ENCODE measurements at places on chromosomes 6 and 20.
A peak's percentile ranks its signal among the peaks of the same experiment; 100 is the strongest.

DNA sequence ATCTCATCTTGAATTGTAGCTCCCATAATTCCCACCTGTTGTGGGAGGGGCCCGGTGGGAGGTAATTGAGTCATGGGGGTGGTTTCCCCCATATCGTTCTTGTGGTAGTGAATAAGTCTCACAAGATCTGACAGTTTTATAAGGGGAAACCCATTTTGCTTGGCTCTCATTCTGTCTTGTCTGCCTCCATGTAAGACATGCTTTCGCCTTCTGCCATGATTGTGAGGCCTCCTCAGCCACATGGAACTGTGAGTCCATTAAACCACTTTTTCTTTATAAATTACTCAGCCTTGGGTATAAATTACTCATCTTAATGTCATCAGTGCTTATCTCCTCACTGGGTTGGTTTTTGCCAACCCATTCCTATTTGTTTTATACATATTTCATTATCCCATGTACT is 142.0 kb upstream of the GMDS start:
- no peak for DNase-seq

DNA sequence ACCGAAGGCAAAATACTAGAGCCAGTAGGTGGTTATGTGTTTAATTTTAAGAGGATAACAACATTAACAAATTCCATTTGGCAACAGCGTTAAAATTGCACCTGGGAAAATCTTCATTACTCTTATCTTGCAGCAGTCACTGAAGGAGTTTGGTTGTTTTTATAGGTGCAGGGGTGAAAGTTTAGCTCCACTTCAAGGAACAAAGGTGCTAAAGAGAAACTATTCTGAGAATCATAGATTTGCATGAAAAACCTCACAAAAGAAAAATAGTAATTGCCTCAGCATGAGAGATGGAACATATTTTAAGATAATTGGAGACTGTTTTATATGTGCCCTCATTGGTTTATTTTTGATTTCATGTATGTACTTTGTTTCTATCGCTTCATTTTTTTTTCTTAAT is 444.4 kb downstream of the UTRN start:
- DNase-seq = no peak

DNA sequence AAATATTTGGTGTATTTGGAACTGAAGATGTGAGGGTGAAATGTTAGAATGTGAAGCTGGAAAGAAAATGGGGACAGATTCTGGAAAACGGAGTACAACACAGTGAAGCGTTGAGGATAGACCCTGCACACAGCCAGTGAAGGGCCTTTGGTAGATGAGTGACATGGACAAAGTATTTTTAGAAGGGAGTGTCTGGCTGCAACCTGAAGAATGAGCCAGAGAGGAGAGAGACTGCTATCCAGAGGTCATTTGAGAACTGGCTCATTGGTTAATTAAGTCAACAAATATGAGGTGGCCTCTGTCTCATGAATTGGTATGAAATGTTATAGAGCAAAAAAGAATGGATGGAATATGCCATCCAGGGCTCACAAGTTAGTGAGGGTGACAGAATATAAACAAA is 310.5 kb downstream of the PACRG start:
- no peak for DNase-seq

GRCh38 chr20:43755390-43755789 is 28.6 kb upstream of the GTSF1L start:
- DNase-seq = peak; percentile 67

DNA sequence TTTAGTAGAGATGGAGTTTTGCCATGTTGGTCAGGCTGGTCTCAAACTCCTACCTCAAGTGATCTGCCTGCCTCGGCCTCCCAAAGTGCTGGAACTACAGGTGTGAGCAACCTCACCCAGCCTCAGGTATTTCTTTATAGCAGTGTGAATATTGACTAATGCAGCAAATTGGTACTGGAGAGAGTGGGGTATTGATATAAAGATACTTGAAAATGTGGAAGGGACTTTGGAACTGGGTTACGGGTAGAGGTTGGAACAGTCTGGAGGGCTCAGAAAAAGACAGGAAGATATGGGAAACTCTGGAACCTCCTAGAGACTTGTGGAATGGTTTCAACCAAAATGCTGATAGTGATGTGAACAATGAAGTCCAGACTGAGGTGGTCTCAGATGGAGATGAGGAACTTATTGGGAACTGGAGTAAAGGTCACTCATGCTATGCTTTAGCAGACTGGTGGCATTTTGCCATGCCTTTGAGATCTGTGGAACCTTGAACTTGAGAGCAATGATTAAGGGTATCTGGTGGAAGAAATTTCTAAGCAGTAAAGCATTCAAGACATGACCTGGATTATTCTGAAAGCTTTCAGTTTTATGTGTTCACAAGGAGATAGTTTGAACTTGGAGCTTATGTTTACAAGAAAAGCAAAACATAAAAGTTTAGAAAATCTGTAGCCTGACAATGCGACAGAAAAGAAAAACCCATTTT is 127.2 kb downstream of the DTNBP1 start:
- DNase-seq = no peak

DNA sequence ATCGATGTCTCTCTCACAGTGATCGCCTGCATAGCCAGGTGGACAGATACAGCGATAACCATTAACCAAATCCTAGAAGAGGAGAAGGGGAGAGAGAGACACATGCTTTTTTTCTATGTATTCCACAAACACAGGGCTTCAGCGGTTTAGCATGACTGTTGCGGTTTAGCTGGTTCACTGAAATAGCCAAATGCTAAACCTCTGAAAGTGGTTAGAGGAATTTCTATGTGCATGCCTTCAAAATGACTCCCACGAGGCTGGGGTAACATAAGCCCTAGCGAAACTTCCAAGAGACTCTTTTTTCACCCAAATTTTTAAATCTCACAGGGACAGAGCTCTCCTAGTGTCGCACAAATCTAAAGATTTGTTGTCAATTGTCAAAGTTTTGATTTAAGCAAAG is 25.1 kb downstream of the JAG1 start:
- peak; percentile 95 for DNase-seq

DNA sequence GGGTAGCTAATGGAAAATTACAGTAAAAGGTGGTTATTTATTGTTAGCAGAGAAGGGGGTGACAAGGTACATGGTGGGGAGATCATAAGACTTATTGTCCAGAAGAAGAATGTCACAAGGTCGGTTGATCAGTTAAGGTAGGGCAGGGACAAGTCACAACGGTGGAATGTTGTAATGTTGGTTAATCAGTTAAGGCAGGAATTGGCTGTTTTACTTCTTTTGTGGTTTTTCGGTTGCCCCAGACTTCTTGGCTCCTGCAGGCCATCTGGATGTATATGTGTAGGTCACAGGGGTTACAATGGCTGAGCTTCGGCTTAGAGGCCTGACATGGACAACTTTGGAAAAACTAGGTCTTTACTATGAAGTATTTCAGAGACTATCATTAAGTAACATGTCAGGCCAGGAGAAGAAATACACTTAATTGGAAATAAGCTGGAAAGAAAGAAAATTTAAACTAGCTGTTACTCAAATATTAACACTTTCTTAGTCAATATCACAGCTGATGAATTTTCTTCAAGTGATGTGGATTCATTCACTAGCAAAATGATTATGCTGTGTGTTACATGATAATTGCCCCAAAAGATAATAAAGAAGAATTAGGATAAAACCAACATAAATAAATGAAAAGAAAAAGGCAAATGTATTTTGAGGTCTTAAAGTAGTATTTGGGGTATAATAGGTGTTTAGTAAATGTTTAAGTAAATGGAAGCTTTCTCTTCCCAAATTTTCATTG is 4.4 kb downstream of the AIG1 start:
- DNase-seq = no peak

DNA sequence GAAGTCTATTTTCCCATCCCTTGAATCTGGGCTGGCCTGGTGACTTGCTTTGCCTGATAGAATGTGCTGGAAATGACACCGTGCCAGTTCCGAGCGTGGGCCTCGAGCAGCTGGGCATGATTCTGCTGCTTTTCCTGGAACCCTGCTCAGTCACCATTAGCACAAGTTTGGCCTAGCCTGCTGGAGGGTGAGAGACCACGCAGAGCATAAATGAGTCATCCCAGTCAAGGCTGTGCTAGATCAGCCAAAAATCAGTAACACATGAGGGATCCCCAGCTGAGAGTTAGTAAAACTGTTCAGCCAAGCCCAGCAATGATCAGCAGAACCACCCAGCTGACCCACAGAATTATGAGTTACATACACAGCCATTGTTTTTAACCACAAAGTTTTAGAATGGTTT is 74.8 kb upstream of the TOP1 start:
- DNase-seq = peak; percentile 39

- DNase-seq = no peak
These were observed 136.9 kb downstream of the CD83 start for GRCh38 chr6:14254505-14254904.

- no peak for DNase-seq
These were observed 274.5 kb downstream of the ALDH8A1 start for GRCh38 chr6:134675110-134676054.

DNA sequence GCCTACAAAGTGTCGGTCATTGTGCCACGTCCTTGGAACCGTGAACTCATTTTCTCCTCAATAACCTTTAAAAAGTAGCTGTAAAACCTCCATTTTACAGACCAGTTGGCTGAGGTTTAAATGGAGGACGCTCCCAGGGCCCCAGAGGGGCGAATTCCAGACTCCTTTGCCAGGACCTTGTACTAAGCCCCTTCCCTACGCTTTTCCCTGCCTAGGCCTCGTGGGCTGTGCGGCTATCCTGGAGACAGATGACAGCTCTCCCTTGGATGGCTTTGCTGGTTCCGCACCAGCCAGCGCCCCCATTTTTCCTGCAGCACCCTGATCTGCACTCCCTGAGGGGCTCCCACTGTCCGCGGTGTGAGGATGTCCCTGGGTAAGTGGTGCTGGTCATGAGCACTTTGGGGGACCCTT is 12.1 kb upstream of the SNHG17 start:
- no peak for DNase-seq

- DNase-seq = no peak
These were observed 81.8 kb upstream of the AGPAT4 start for GRCh38 chr6:161355696-161356095.

DNA sequence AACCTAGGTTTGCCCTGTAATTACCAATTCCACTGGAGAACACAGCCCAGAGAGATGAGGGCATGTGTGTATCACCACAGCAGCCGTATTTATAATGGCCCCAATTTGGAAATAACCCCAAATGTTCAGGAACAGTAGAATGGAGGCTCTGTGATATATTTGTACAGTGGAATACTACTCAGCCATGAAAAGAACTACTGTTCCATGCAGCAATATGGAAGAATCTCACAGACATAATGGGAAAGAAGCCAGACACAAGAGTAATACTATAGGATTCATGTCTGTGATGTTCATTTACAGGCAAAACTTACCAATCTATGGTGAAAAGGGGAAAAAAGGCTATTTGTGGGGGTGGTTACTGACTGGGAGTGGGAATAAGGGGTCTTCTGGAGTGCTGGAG is 83.7 kb upstream of the TRAF3IP2 start:
- DNase-seq = no peak

- no peak for DNase-seq
These were observed 359.1 kb downstream of the QKI start for GRCh38 chr6:163773646-163774045.

- DNase-seq = no peak
These were observed 4.4 kb upstream of the KCNS1 start for GRCh38 chr20:45105317-45105716.

Measured in fibroblast of skin of scalp (primary cell).